ENCODE measurements at places on chromosomes 6 and 20.

DNA sequence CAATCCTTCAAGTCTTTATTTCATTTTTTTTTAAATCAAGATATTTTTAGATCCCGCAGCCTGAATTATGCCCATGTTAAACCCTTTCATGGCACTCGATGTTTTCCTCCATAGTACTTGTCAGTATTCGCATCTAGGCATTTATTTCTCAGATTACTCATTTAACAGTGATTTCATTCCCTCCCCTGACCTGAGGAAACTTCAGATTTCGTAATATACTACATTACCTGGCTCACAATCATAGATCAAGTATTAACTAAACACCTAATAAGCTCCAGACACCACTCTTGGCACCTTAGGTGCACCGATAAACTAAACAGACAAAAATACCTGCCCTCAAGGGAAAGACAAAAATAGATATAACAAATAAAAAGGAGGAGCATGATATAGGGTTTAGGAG is 413.2 kb upstream of the GJE1 start:
- DNase-seq = no peak

DNA sequence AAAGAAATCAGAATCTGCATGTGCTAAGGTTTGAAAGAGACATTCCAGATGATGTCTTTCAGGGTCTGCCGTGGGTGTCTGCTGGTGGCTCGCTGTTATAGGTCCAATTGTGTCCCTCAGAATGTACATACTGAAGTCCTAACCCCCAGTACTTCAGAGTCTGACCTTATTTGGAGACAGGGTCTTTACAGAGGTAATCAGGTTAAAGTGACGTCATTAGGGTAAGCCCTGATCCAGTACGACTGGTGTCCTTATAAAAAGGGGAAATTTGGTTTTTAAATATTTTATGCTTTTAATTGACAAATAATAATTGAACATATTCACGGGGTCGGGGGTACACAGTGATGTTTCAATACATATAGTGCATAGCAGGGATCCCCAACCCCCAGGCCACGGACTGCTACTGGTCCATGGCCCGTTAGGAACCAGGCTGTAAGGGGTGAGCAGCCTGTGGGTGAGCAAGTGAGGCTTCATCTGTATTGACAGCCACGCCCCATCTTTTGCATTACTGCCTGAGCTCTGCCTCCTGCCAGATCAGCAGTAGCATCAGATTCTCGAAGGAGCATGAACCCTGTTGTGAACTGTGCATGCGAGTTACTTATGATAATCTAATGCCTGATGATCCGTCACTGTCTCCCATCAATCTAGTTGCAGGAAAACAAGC is 33.2 kb upstream of the SLC22A23 start:
- DNase-seq = no peak

GRCh38 chr6:80441131-80441530 is 334.7 kb downstream of the BCKDHB start:
- DNase-seq = no peak

- DNase-seq = no peak
These were observed 143.6 kb downstream of the VEGFA start for GRCh38 chr6:43913375-43914271.

DNA sequence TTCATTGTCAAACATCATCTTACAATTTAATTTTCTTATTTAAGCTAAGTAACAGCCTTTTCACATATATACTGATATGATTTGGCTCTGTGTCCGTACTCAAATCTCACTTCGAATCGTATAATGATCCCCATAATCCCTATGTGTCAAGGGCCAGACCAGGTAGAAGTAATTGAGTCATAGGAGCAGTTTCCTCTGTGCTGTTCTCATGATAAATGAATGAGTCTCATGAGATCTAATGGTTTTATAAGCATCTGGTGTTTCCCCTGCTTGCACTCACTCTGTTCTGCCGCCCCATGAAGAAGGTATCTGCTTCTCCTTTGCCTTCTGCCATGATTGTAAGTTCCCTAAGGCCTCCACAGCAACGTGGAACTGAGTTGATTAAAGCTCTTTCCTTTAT is 25.1 kb upstream of the CMTR1 start:
- no peak for DNase-seq

DNA sequence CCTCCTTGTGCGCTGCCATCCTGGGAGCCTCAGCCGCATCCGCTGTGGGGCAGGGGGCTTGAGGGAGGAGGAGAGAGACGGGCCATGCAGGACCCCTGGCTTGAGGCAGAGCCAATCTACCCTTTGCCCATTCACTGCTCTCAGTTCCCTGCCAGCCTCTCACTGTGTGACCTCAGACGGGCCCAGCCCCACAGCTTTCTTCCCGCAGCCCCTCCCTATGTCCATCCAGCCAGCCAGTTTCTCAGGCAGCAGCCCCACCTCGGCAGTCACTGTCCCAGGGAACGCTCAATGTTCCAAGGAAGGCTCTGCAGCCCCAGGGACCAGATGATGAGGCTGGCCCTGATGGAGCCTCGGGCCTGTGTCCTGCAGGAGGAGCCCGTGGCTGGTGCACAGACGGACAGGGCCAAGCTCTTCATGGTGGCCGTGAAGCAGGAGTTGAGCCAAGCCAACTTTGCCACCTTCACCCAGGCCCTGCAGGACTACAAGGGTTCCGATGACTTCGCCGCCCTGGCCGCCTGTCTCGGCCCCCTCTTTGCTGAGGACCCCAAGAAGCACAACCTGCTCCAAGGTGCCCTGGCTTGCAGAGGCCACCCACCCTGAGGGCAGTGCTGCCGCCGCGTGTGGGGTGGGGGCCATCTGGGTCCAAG is 3.9 kb upstream of the TNFRSF6B start:
- DNase-seq = no peak

DNA sequence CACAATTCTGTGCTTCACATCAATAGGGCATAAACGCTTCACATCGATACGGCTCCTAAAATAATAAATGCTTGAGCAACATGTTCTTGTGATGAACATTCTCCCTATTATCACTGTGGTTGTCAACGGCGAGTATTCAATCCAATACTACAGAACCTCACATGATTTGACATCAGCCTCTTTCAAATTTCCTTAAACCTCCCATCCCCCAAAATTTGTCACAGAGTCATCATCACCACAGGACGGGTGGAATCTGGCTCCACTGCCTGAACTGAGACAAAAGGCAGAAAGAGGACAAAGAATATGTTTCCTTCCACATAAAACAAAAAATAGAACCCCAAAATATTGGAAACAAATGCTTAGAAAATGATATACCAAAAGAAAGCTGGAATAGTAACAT is 7.3 kb downstream of the THEMIS start:
- no peak for DNase-seq

GRCh38 chr6:2820415-2820814 is 21.2 kb downstream of the SERPINB1 start:
- DNase-seq = no peak

GRCh38 chr20:64258071-64258823 is 2.7 kb downstream of the PCMTD2 start:
- no peak for DNase-seq
